Fibroblast of lung (primary cell): ENCODE measurements at places on chromosomes 12 and 14.

GRCh38 chr12:93323625-93324329 lies 53.9 kb upstream of the NUDT4 start:
- DNase-seq, result peak; percentile 24

DNA sequence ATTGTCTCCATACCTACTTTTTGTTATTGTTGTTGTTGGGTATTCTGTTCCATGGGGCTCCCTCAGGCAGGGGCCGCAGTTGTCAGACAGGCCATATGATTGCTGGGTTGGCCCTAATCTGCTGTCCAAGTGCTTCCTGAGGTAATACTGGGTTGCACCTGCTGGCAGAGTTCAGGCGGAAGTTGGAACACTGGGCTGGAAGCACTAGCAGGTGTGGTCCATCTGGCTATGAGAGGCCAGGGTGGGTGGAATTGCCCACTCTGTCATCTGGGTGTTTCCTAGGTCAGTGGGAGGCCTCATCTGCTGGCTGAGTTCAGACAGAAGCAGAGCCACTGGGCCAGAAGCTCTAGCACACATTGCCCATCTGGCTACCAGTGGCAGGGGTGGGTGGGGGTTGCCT lies 81.3 kb upstream of the NID2 start:
- DNase-seq, result no peak

GRCh38 chr12:11651381-11651780 lies 1.9 kb downstream of the ETV6 start:
- no peak for DNase-seq

- DNase-seq, result peak; percentile 72
Observed at GRCh38 chr12:24499151-24500146, 449.5 kb downstream of the BCAT1 start.

GRCh38 chr12:52667509-52667908 lies 12.7 kb downstream of the KRT1 start:
- DNase-seq, result no peak

- DNase-seq, result peak; percentile 74
Observed at GRCh38 chr14:34461334-34462131, 507 bp downstream of the SPTSSA start.

GRCh38 chr12:67026487-67027246 lies 242.5 kb upstream of the CAND1 start:
- DNase-seq, result no peak

DNA sequence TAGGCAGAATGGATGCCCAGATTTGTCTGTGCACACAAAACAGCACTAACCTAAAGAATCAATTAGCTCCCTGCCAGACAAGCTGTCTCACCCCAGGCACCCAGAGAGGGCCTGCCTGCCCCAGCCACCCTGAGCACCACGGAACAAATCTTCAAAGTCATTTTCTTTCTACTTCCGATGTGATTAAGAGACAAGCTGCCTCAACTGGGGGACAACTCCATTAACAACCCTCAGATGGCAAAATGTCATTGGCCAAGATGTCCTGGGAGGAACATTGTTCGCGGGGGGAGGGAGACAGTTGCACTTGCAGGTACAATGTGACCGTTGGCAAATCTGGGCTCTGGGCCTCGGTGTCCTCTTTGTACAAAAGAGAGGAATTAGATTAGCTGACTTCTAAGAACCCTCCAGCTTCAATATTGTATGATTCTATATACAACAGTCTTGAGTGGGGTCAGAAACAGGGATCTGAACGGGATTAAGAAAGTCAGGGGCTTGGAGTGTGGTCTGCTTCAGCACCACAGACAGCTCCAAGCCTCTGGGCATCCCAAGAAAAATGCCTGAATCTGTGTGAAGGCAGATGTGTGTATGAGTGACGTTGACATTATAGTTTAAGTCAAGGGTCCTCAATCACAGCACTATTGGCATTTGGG lies 42.8 kb upstream of the CMKLR1 start:
- DNase-seq, result no peak

DNA sequence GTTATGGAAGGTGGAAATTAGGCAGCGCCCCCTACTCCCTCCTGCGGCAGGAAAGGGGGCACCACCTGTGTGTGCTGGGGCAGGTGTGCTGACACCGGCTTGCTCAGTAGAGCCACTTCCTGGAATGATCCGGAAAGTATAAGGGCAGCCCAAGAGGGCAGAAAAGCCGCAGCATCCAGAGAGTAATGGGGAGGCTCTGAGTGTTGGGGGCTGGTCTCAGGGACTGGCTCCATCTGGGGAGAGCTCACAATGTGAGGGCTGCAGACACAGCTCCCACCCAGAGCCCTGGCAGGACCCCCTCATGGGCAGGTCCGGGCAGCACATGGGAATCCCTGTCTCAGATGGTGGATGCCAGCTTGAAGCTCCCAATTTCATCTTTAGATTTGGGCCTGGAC lies 187.6 kb upstream of the C14orf180 start:
- DNase-seq, result no peak

DNA sequence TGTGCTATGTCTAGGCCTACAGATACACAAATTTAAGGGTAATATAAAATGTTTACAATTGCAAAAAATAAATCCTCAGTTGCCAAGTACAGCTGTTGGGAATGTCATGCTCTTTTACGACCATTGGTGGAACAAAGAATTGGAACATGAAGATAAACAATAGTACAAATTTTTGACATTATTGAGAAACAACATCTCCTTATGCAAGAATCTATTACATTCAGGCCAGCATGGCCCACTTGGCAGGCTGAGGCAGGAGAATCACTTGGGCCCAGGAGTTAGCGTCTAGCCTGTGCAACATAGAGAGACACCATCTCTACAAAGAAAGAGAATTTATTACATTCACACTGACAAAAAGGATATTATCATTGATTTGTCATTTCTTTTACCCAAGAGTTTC lies 135.9 kb upstream of the NTF3 start:
- DNase-seq, result no peak

- DNase-seq, result no peak
Observed at GRCh38 chr12:110235383-110235782, 45.7 kb upstream of the ATP2A2 start.

- DNase-seq, result no peak
Observed at GRCh38 chr12:87676731-87677130, 352.5 kb downstream of the C12orf50 start.

- no peak for DNase-seq
Observed at GRCh38 chr12:91561958-91562325, 379.3 kb upstream of the DCN start.

DNA sequence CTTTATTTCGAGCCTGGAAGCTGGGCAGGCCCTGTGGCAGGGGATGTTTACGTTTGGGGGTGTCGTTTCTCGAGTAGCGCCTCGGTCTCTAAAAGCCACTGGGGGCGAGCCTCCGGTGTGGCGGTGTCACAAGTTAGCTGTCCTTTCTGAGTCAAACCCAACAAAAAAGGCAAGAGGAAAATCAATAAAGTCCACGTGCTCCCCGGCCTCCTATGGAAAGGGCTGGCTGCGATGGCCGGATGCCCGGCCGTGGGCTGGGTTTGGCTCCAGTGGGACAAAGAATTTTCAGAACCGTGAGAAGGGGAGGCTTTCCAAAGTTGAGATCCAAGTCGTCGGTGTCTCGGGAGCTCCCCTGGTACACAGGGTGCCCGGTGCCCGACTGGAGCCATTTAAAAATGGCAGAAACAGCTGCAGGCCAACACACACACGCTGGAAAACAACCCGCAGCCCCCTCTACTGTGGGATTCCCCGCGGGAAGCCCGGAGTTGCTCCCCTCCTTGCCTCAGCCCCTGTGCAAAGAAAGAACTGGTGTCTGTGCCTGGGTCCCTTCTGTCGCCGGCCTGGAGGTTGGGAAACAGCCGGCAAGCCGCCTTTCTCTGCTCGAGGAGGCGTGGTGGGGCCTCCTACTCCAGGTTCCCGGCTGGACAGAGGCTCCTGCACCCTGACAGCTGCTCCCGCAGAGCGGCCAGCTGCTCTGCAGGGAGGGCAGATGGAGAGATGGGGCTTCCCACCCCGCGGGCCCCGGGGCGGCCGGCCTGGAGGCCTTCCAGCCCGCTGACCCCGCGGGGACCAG lies 1.9 kb downstream of the BCL7A start:
- peak; percentile 77 for DNase-seq

DNA sequence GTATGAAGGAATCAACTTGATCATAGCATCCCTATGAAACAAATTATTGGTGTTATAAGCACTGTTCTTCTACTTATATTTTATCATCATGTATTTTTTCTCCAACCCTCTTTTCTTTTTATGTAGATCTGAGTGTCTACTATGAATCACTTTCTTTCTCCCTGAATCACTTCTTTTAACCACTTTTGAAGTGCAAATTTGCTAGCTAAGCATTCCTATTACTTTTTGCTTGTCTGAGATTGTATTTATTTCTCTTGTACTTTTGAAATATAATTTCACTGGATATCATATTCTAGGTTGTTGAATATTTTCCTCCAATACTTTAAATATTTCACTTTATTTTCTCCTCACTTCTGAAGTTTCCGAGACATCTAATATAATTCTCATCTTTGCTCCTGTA lies 1282.3 kb upstream of the FLRT2 start:
- DNase-seq, result no peak
